ENCODE measurements at places on chromosomes 13 and 19.

DNA sequence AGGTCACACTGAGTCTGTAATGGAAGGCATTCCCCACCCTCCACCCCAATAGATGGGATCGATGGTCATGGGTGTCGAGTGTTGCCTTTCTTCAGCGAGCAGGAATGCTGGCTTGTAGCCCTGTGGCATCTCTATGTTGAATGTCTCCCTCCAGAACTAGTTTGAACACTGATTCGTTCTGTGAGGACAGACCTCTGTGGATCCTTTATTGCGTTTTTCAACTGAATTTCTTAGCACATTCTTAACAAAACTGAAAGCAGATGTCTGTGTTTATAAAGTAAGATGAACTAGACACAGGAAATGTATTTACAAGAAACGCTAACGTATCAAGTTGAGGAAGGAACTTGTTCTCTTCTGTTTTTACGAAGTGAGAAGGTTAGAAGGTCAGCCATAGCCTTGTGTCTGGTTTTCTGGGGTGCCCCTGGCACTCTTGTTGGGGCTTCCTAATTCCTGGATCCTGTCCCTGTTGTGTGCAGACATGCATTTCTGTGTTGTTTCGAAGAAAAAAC lies 36.8 kb upstream of the TM9SF2 start:
- DNase-seq: peak; percentile 49

DNA sequence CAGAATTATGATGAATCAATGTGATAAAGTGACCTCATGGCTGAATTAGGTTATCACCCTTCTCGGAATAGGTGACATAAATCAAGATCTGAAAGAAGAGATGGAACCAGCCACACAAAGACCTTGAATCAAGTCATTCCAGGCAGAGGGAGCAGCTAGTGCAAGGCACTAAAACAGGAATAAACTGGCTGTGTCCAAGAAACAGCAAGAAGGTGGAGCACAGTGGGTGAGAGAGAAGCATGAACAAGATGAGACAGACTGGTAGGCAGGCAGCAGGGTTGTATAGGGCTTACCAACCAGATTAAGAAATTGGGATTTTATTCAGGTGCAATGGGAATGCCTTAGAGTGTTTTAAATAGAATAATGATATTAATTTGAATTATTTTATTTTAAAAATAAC lies 470.3 kb downstream of the PCDH20 start:
- DNase-seq: no peak

DNA sequence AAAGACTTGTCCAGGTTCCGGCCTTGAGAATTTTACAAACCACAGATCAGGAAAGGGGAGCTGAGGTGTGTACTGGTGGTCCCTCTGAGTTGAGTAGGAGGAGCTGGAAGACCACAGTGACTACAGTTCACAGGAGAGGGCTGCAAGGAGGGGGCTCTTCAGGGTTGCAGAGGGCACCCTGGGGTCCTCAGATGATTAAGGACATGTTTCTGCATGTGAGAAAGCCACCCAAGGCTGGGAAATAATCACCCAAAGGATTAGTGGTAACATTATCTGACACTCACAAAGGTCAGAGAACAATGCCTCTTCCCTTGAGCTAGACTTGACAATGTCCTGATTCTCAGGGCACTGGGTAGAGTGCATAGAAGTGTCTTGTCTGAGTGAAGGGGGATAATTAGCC lies 540.4 kb downstream of the IRS2 start:
- no peak for DNase-seq

DNA sequence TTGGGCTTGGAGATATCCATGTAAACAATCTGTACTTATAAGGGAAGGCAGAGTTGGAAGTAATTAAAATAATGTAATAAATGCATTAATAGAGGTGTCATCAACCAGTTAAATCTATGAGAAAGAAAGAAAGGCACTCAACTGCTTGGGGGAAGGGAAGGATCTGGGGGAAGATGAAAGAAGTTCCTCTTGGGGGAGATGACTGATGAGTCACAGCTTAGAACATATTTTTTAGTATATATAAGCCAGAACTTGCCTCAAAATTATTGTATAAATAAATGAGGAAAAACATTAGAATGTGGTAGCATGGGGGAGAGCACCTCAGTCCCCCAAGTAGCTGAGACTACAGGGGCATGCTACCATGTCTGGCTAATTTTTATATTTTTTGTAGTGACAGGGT lies 205.8 kb downstream of the GGACT start:
- peak; percentile 72 for DNase-seq

DNA sequence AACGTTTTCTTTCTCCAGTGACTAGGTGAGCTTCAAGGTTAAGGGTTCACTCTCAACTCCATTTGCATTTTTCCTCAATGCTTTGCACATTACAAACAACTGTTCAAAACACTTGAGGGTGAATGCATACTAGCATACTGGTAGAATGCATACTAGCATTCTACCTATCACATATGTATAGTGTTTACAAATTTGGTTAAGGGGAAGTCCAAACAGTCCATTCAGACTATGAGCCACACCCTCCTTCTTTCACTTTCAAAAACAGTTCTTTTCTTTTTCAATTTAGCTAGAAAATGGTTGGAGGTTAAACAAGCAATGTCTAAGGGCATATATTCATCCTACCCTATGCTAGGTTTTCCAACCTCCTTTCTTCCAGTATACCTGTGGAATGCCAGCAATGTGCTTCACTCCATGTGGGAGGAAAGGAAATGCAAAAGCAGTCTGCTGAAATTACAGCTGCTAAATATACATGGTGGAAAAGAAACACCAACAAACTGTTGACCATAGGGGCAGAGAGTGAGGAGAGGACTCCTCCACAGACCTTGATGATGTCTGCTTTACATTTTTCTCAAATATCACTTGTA lies 102.6 kb downstream of the DOCK9 start:
- no peak for DNase-seq

- no peak for DNase-seq
These were observed 2.0 kb downstream of the NPAS1 start for GRCh38 chr19:47021536-47022139.

DNA sequence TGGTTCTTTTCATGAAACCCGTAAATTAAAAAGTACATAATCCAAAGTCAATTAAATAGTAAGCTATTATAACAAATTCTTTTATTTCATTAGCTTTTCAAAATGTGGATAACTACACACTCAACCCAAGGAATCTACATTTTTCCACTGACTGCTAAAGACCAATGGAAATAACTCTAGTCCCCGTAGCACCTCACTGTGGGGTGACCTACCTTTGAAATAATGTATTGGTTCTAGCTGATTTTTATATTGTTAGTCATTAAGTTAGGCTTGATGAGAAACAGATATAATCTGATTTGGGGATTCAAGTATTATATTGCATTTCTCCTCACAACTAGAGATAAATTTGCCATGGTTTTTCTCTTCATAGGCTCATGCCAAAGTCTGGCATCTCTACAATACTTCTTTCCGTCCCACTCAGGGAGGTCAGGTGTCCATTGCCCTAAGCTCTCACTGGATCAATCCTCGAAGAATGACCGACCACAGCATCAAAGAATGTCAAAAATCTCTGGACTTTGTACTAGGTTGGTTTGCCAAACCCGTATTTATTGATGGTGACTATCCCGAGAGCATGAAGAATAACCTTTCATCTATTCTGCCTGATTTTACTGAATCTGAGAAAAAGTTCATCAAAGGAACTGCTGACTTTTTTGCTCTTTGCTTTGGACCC lies 37.3 kb downstream of the KL start:
- no peak for DNase-seq

DNA sequence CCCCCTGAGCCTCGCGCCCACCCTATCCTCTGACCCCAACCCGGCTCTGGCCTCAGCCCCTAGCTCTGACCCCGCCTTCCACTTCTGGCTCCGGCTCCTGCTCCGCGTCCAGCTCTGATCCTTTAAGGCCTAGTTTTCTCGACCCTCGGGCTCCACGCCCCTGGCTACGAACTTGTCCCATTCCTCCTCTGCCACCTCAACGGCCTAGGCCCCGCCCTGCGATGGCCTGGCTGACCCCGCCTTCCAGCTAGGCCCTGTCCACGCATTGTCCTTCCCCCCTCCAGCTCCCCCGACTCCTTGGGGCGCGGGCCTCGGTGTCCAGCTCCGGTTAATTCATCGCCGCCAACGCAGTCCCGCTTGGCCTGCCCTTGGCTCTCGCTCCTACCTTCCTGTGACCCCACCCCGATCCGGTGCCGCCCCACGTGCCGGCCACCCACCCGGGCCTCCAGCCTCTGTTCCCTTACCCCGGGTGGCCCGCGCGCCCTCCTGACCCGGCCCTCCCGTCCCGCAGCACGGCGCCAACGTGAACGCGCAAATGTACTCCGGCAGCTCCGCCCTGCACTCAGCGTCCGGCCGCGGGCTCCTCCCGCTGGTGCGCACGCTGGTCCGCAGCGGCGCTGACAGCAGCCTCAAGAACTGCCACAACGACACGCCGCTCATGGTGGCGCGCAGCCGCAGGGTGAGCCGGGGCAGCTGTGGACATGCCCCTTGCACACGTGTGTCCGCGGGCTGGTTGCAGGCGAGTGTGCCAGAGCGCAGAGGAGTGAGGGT lies 9.4 kb downstream of the BCL3 start:
- peak; percentile 73 for DNase-seq
